Stimulated activated CD4-positive, alpha-beta T cell treated with anti-CD3 and anti-CD28 coated beads, TNF-alpha, amount 100 ng/mL, for 48 hours (primary cell): ENCODE measurements at places on chromosomes 3 and 15.

GRCh38 chr3:48919215-48920138, 835 bp downstream of the ARIH2 start:
- peak; percentile 51 for DNase-seq

GRCh38 chr15:39124553-39125171, 456.2 kb upstream of the THBS1 start:
- no peak for DNase-seq

GRCh38 chr15:37019479-37020433, 80.6 kb downstream of the MEIS2 start:
- no peak for DNase-seq

DNA sequence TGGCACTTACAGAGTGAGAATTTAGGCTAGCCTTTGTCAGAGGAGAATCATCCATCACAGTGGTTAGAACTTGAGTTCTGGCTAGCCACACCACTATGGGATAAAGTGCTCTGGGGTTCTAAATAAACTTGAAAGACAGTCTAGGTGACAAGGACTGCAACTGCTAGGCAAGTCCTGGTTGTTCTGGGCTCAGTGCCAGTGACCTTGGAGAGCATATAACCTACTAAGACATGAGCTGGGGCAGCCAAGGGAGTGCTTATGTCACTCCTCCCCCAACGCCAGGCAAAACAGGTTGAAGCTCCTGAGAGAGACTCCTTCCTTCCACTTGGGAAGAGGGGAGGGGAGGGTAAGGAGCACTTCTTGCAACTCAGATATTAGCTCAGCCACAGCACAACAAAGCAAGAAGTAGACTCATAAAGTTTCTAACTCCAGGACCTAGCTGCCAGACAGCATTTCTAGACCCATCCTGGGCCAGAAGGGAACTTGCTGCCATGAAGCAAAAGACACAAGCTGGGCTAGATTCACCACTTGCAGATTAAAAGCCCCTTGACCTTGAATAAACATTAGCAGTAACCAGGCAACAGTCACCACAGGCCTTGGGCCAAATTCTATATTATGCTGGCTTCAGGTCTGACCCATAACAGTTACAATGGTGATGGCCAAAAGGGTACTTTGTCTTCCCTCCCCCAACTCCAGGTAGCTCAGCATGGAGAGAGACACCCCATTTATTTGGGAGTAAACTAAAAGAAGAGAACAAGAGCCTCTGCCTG, 963.7 kb downstream of the PLOD2 start:
- DNase-seq, result no peak

- no peak for DNase-seq
Observed at GRCh38 chr3:188948997-188949389, 222.8 kb upstream of the TPRG1 start.

DNA sequence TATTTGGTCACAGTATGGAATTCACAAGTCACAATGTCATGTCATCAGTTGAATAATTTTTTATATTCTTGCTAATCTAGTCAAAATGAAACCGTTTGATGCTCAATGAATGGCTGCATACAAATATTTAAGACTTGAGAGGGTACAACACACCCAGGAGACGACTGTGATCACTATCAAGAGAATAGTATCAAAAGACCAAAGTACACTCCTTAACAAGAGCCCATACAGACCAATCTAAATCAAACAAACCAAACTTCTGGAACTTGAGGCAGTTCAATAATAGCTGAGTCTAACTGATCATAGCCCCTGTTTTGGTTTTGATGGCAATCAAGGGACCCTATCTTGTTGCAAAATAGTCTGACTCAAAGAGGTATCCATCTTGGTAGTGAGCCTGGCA, 265.1 kb downstream of the THSD4 start:
- DNase-seq, result no peak

DNA sequence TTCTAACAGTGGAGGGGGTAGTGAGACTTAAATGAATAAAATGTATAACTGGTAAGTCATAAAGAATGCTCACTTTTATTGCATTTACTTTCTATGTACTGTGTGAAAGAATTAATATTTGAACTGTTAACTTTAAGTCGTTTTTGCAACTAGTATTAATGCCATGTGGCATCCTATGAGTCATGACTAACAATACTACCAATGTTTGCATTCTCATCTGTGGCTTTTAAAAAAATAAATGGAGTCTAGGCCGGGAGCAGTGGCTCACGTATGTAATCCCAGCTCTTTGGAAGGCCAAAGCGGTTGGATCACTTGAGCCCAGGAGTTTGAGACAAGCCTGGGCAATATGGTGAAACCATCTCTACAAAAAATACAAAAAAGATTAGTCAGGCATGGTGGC, 5.2 kb downstream of the C3orf49 start:
- no peak for DNase-seq

DNA sequence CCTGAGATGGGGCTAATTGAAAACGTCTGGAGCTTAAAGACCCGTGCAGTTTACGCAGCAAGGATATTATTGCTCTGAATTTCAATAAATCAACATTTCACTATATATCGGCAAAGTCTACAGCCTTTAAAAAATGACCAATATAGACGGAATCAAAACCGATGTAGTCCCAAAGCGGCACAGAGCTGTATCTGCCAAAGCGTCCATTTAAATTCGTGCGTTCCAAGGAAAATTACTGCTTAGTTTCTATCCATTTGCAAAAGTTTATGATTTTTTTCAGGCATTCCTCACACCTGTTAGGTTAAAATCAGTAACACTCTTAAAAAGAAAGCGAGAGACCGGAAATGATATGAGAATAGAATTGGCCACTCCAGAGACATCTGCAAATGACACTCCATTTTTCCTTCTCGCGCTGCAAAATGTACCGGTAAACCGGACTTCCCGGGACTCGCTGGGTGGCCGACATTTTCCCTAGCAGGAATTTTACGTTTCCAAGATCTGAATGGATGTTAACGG, 777 bp upstream of the EIF4A2 start:
- no peak for DNase-seq

GRCh38 chr3:134682196-134682880, 31.5 kb upstream of the KY start:
- DNase-seq, result no peak
